ENCODE measurements at places on chromosomes 3 and 15.
A peak's percentile ranks its signal among the peaks of the same experiment; 100 is the strongest.

GRCh38 chr3:197516517-197516889 is 39.3 kb downstream of the BDH1 start:
- DNase-seq = no peak

DNA sequence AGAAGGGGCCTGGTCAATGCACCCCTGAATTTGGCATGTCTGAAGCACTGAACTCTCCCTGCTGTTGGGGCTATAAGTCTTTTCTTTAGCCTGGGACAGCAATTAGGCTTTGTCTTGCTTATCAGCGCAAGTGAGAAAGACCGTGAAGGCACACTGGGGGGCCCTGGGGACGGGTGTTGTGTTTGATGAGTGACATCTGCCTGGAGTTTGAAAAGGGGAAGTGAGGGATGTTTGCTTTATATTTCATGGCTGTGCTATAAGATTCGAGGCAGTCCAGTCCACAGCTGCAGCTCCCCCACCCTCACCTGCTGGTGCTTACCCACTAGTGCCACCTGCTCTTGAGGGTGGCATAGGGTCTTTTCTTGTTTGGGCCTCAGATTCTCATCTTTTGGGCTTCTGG is 44.8 kb downstream of the CEMIP start:
- DNase-seq = no peak

GRCh38 chr3:153232851-153233271 is 70.8 kb downstream of the RAP2B start:
- DNase-seq = no peak

DNA sequence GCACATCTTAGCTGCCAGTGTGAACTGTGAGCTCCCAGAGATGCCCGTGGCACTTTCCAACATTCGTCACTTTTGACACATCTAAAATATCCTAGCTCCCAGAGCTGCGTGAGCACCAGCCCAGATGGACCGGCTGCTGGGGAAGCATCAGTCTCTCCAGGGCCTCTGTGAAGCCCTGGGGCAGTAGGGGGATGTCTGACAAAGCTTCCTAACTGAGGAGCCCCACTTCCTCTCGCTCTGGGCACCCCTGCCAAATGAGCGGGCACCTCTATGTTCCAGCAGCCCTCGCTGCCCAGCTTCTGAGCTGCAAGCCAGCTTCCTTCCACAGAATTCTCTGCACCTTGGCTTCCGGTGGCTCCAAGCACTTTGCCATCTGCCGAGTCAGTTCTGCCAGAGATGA is 91.1 kb downstream of the LIPC start:
- DNase-seq = no peak

DNA sequence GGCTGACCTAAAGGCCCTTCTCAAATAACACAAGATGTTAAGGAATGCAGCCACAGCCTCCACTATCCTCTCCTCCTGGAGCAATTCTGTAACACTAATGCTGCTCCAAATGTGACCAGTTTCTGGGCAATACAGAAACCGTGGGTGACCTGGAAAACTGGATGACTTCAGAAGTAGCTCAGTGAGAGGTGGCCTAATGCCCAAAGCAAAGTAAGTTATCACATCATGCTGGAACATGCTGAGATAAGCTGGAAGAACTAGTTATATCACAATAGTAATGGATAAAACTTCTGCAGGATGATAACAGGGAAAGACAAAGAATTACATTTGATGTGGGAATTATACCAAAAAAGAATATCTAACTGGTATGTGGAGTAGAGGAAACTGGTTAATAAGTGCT is 72.0 kb downstream of the DHX30 start:
- no peak for DNase-seq

- no peak for DNase-seq
Observed at GRCh38 chr3:140081887-140082286, 146.9 kb downstream of the CLSTN2 start.

GRCh38 chr3:101262393-101263240 is 57.8 kb downstream of the IMPG2 start:
- no peak for DNase-seq

DNA sequence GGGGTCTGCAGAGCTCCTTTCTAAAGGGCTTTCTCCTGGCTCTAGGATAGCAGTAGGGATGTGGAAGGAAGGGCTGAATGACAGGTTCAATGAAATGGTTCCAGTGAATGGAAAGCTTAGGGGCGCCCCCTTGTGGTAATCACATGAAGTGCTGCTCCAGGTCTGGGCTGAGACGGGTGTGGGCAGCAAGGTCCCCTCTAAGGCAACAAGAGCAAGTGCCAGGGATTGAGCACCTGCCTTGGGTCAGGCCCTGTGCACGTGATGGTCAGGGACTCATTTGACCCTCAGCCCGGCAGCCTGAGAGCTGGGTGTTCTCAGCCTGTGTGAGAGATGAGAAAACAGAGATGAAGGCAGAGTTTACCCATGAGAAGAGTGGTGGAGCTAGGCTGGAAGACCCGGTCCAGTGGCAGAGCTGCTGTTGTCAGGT is 12.1 kb upstream of the CX3CR1 start:
- peak; percentile 45 for DNase-seq

GRCh38 chr15:45386420-45386819 is 8.1 kb upstream of the GATM start:
- DNase-seq = no peak

DNA sequence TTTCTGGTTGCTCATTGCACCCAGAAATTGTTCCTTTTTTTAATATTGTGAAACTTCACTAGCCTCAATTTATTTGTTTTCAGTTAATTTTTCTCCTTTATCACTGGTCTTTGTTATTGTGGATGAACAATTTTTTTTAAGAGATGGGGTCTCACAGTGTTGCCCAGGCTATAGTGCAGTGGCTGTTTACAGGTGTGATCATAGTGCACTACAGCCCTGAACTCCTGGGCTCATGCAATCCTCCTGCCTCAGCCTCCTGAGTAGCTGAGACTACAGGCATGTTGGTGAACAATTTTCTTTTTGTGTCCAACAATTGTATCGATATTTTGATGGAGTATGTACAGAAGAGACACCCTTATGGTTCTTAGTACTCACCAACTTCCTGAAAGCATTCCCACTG is 26.3 kb downstream of the BLM start:
- no peak for DNase-seq

DNA sequence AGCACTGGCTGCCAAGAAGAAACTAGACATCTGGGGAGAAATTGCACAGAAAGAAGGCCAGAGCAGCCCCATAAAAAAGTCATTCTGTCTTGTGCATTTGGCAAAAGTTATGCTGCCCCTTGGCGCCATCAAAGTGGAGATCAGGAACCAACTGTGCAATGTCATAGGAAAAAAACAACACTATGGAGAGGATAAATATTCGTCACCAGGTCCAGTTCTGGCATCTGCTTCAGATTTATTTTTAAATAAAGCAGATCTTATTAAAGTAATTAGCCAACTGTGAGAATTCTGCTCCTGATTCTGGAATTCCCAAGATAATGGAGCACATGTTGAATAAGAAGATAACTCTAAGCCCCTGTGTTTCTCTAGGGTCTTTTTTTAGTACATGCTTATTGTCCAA is 500.0 kb upstream of the IL12A start:
- no peak for DNase-seq
